Suppressor macrophage treated with lipopolysaccharide for 1 hour (primary cell): ENCODE measurements at places on chromosomes 2 and 18.

GRCh38 chr18:58143386-58143785 lies 99.4 kb downstream of the NEDD4L start:
- DNase-seq: no peak

GRCh38 chr2:21363364-21363763 lies 239.6 kb downstream of the TDRD15 start:
- DNase-seq: no peak

- no peak for DNase-seq
Observed at GRCh38 chr2:170492010-170492409, 223.1 kb upstream of the SP5 start.

DNA sequence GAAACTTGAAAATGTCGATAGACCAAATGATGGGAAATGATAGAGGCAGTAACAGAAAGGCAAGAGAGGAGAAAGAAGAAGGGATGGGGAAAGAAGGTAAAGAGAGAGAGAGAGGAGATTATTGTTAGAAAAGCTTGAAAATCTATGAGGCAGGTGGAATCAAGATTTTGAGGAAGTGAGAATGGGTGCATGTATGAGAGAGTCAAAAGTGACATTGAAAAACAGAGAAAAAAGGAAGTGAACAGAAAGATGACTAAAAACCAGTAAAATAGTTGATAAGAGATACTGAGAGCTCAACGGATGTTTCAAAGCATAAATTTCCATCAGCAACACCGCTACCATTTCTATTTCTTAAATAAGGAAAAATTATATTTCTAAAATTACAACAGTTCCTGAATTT lies 327.4 kb upstream of the CWC22 start:
- no peak for DNase-seq

GRCh38 chr2:67879586-67880290 lies 183.1 kb downstream of the C1D start:
- DNase-seq: no peak

DNA sequence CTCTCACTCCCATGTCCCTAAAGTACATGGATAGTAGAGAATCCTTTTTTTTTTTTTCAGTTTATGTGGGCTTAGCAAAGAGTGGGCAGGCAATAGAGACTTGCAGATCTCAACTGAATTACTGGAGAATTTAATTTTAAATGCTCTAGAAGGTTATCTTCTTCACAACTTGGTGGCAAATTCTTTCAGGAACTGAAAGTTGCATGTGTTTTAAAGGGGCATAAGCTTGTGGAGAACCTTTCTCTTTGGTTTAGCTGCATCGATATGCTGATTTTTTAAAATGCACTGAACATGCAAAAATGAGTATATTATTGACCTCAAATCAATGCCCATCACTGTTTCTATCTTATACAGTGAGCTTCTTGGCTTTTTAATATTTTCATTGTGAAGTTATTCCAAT lies 24.9 kb upstream of the GALNT3 start:
- DNase-seq: no peak

GRCh38 chr2:200405599-200406298 lies 99.3 kb downstream of the SPATS2L start:
- peak; percentile 84 for DNase-seq

- DNase-seq: no peak
Observed at GRCh38 chr18:59222341-59222740, 2.4 kb downstream of the GRP start.

DNA sequence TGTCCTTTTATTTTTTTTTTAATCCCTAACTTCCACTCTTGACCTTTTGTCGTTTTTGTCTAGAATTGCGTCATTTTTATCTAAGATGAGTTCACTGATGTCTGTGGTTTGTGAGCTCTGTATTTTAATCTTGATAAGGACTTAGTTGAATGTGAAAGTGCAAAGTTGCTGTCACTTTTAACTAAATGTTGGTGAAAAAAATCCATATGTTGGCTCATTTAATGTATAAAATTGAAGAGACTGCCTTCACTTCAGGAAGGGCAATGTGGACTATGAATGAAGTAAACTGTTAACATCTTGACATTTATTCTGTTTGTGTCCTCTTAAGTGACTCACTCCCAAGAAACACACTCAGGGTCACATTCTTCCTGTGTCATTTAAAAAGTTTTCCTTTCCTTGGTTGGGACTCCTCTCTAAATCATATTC lies 256.6 kb upstream of the RASGRP3 start:
- DNase-seq: peak; percentile 17

GRCh38 chr2:41878056-41878455 lies 169.8 kb upstream of the PKDCC start:
- no peak for DNase-seq

DNA sequence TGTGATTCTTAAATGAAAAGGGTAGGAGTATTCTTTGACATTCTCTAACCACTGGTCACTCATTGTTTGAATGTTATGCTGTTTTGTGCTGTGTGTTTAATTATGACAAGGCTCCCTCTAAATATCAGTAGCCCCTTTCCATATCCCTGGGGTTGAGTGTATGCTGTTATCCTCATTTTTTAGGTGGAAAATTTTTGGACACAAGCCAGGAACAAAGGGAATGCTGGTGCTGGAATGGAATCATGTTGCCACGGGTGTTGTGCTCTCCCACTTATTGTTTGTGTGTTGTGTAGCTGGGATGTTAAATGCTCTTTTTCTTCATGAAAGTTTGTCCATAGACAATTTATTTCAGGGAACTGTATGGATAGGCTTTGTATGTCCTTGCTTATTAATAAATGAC lies 43.3 kb downstream of the ZNF532 start:
- no peak for DNase-seq

DNA sequence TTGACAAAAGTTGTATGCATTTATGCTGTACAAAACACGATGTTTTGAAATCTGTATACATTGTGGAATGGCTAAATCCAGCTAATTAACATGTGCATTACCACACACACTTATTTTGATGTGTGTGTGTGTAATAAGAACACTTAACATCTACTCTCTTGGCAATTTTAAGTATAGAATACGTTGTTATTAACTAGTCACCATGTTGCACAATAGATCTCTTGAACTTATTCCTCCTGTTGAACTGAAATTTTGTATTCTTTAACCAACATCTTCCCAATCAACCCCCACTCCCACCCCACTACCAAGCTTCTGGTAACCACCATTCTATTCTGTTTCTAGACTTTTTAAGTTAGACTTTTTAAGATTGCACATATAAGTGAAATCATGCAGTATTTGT lies 16.3 kb upstream of the SP3 start:
- DNase-seq: no peak

DNA sequence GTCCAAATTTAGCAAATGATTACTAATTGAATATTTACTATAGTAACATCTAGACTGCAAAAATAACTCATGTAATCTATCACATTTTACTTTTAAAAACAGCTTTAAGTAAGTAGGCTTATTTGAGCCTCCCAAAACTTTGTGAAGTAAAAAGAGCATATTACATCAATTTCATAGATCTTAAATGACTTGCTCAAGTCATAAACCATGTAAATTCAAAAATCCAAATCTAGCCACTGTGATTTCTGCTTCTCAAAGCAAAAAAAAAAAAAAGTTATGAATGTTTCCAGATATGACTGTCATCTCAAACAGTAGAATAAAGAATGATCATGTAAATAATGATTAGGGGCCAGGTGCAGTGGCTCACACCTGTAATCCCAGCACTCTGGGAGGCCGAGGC lies 37.5 kb downstream of the CACNB4 start:
- no peak for DNase-seq

DNA sequence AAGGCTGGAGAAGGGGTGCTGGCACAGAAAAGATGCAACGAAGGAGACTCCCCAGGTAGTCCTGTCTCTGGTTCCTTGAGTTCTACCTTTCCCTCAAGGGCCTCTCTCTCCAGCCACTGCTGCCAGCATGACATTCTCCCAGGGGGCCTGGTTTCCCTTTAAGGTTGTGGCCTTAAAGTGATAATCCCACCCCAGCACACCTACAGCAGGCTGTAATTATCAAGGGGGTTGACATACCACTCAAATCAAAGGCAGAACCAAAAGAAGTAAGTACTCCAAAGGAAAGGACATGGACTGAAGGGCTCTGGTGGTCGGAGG lies 127.4 kb upstream of the MSH6 start:
- no peak for DNase-seq

GRCh38 chr2:207895274-207895860 lies 125.7 kb upstream of the FZD5 start:
- no peak for DNase-seq

DNA sequence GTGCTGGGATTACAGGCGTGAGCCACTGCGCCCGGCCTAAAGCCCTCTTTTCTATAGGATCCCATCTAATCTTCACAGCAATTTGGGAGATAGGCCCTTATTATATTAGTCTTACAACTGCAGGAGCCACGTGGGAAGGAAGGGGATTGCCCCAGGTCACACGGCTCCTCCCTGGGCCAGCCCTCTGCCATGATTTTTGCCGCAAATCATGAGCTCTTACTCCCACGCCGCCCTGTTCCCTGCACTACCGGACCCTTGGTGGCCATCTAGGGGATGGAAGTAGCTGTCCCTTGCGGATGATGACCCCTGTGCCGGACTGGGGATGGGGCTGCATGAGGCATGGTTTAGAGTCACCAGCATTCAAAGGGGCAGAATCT lies 28.4 kb upstream of the PTMA start:
- no peak for DNase-seq

DNA sequence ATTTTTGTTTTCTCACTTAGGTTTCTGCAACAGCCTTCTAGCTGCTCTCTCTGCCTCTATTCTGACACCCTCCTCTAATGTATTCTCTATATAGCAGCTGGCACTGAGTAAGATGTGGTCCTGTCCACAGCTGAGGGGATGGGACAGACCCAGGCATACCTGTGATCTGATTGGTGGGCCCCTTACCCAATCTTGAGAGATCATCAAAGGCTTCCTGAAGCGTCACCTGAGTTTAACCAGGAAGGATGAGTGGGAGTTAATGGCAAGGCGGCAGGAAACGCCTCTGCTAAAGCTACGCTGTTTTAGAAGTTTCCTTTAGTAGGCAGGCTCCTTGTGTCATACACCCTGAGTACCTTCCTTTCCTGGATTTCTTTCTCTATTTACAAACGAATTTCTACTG lies 5.7 kb upstream of the TET3 start:
- DNase-seq: no peak

GRCh38 chr2:44566059-44566458 lies 204.3 kb downstream of the CAMKMT start:
- DNase-seq: no peak

- DNase-seq: no peak
Observed at GRCh38 chr18:24959051-24959476, 392.9 kb downstream of the ZNF521 start.

DNA sequence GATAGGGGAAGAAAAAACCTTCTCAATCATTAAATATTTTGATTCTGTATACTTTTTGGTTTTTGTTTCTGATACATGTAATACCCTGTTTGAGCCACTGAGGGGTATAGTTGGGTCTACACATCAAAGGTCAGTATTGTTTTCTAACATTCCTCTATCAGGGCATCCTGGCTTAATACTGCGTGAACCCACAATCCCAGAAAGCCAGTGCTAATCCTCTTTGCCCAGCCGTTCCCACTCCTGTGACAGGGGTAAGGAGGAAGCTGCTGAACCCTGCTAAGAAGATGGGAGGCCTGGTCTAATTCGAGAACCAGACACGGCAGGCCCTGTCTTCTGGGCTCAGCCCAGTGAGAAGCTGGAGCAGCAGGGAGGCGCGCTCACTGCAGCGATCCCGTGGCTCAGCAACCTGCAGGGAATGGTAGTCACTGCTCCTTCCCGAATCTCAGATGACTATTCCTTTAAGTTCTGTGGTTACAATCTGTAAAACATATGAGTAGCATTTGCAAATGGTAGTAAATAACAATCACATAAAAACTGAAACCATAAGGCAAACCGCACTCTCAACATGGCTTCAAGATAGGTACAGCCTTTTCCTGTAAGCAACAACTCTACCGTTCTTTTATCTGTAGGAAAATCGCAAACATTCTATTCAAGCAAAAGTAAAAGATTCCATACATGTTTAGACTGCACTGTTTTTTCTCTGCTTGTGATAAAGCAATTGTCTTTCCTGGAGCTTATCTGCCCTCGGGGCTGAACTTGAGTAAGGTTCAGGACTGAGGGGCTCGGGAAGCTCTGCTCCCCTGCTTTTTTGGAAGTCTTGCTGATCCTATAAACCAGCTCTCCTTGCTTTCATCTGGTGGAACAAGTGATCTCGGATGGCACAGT lies 87.0 kb downstream of the EPB41L3 start:
- peak; percentile 54 for DNase-seq

DNA sequence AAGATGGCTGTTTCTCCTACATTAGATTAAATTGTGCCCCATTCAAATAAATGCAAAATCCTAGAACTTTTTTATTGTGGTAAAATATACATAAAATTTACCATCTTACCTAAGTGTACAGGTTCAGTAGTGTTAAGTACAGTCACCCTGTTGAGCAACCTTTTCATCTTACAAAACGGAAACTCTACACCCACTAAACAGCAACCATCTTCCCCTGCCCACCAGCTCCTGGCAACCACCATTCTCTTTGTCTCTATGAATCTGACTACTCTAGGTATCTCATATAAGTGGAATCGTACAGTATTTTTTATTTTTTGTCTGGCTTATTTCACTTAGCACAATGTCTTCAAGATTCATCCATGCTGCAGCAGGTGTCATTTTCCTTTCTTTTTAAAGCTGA lies 53.0 kb downstream of the ASXL2 start:
- DNase-seq: peak; percentile 24

DNA sequence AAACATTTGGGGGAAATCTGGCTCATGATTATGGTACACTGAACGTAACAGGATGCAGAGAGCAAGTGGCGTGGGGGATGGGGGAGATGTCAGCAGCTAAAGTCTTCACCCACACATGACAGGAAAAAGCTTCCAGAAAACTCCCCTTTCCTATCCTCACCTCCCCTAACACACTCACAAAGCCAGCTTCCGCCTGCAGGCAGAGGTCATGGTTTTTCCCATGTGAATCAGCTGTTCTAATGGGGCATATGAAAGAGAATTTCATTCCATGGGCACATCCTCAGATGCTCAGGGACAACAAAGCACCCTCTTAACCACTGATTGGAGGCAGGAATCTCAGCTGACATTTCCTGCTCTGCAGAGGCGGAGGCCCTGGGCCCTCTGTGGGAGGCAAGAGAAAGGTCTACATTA lies 129.1 kb downstream of the TSN start:
- no peak for DNase-seq

GRCh38 chr2:110740747-110741349 lies 8.5 kb downstream of the ACOXL start:
- DNase-seq: no peak

- no peak for DNase-seq
Observed at GRCh38 chr2:15191789-15192188, 369.3 kb downstream of the NBAS start.

- no peak for DNase-seq
Observed at GRCh38 chr2:85950743-85951142, 62.0 kb upstream of the ST3GAL5 start.

DNA sequence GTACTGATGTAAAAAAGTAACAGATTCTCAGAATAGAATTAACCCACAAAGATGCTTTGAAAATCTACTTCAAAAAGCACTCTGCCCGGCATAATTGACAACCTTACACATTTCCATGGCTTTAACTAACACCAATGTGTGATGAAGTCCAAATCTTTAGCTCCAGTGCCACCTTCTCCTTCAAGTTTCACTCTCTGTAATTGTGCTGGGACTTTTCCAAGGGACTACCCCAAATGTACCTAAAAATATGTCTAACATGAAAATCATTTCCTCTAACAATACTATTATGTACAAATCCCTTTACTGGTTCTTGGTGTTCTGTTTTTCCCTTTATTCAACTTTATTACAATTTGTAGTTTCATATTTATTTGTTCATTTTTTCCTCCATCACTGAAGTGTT lies 20.6 kb upstream of the UBE2E3 start:
- DNase-seq: no peak
